ENCODE measurements at places on chromosomes 4 and X.

DNA sequence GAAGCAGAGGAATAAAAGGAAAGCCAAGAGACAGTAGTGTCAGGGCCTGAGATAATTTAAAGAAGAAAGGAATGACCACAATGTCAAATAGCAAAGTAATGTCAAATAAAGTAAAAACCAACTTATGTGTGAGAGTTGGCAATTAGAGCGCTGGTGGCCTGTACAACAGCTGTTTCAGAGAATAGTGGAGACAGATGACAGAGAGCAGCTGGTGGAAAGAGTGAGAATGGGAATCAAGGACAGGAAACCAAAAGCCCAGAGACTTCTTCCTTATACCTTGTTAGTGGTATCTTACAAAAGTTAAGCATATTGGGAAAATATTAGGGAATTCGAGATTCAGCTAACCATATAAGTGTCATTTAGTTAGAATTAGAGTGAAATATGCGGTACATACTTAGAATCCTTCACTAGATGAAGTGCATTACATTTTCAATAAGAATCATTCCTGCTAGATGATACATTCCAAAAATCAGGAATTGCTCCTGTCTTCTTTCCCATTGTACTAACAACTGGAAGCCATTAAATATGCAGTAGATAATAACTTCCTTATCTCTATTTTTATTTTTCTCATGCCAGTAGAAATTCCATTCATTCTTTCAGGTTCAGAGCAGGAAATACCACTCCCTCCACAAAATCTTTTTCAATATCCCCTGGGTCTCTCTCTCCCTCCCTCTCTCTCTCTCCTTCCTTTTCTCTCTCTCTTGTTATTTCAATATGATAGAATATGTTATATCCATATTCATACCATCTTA lies 525.4 kb downstream of the CENPC start:
- DNase-seq = no peak

DNA sequence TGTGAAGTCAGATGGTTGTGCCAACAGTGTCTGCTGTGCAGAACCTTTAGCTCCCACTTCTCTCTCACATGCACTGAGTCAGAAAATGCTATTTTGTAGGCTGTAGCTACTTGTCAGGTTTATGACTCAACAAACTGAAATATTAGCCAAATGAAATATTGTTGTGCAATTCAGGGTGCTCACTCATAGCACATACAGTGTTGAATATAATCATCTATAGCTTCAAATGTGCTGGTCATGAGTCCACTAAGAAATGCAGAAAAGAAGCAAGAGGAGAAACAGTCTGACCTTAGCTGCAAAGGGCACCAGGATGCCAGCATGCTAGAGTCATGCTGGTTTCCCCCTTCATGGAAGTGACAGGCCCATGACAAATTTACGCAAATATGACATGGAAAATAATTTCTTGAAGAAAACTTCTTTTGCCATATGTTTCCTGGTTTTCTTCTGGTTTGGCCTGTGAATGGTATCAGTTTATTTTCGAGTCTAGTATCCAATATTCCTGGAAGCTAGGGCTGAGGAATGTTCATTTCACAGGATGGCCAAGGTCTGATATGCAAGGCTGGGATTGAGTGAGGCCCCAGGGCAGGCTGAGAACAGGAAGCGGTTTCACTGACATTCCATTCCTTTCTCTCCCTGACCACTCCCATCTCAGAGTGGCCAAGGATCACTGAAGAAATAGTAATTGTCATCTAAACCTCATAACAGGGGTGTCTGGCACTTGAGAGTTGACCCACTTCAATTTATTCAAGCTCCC lies 10.3 kb upstream of the CXCL2 start:
- DNase-seq = no peak

DNA sequence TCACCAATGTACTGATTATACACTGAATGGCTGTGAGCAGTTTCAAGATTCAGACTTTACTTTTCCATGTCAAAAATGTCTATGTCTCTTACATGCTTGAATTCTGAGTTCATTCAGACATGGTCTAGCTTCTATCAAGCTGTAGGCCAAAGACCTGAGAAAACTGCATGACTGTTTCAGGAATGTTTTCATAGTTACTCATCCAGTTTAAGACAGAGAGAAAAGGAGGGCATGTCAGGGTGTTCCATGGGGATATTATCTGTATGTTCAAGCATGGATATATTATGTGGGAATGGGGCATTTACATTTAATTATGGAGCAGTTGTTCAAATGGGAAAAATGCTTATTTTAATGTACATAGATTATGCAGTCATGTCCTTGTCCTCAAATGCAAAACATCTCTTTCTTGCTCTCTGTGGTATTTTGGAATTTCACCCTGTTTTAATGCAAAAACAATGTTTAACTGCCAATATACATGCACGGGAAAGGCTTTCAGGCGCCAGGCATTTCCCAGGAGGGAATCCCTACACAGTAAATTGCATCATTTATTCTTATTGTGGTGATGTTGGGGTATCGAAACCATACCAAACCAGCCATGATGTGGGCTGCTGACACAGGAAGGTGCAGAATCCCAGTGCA lies 429.1 kb upstream of the INTU start:
- DNase-seq = no peak

GRCh38 chrX:105017641-105018040 lies 202.9 kb downstream of the TEX13A start:
- no peak for DNase-seq

- no peak for DNase-seq
Measured at GRCh38 chrX:319579-320125, 1.1 kb upstream of the GTPBP6 start.

DNA sequence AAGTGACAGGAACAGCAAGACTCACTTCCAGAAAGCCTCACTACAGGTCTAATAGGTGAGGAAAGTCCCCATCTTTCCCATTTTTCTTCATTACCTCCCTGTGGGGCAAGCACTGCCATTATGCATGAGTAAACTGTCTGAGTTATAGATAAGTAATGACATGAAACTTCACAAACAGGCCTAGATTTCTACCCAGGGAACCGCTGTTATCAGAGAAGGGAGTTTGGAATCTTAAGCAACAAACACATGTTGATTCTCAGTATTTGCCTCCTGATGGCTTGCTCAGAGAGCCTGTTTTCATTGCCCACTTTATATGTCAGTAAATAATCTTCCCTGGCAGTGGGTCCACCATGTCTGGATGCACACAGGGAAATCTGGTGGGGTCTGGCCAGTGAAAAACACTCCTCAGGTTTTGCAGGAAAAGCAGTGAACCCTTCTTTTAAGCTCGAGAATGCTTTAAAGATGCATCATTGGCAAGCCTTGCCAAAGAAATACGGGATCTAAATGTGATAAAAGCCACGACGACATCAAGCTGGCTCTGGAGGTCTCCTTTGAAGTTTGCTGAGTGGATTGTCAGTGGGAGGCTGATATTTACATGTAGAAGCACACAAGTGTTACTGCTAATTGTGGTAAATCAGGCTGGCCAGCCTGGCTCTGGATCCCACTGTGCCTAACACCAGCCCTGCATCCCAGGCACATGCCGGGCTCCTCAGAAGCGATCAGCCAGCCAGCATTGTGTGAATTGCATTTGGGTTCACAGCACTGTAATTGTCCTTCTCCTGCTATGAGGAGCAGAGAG lies 25.2 kb downstream of the PDGFRA start:
- DNase-seq = no peak

- DNase-seq = no peak
Measured at GRCh38 chrX:85808217-85808616, 239.1 kb downstream of the CHM start.

DNA sequence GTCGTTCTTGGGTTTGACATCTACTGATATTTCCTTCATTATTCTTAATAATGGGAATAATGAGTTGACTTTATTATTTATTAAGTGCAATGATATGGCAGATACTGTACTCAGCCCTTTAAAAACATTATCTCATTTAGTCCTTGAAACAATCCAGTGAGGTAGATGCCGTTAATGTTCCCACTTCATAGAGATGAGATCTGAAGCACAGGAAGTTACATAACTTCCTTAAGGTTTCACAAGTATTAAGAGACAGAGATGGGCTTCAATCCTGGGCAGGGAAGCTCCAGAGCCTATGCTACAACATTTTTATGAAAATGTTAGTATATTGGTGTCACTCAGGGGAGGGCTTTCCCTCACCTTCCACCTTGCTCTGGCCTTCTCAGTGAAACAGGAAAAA lies 9.7 kb upstream of the KLHL13 start:
- no peak for DNase-seq

GRCh38 chrX:102697494-102697893 lies 14.8 kb upstream of the GPRASP2 start:
- DNase-seq = no peak

DNA sequence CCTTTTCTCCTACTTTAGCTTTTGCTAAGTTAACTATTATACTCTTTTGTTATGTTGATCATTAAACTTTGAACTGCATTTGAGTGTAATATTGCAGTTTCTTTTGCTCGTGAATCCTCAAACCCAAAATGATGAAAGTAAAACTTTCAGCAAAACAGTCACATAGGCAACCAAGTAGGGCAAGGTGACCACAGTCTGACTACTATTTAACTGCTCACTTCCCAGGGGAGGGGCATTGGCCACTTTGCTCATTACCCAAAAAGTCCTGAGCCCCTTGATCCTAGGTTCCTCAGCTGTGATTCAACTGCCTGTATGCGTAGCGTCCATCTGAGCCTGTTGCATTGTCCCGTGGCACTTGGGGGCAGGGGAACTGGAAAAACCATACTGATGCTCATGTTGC lies 17.0 kb downstream of the RBMX2 start:
- no peak for DNase-seq

DNA sequence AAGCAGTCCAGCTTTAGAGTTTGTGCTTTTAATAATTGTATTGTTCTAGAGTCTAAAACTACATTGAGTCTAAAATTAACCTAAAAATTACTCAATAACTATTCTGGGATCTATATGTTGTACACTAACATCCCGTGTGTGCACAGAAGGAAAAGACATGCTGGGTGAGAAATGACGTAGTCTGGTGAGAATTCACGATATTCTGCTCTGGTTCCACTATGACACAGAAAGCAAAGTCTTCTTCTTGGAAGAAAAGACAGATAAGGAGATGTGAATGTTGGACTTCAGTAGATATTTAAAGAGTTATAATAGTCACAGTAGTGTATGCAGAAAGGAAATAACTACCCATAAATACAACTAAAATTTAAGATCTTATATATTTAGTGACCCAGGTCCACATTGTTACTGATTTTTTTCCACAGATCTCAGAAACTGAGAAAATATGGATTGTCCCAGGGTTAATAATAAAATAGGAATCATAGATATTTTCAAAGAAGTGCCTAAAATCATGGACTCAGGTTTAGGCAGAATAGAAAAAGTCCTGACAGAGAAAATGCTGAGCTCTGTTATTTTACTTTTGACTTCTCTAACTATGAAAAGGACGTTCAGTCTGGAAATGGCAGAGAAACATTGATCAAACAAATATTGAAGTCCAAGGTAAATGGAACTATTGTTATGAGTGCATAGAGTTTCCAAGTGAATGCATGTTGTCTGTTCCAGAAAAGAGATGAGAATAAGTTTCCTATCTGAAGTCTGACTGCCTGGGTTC lies 170.7 kb downstream of the ANKRD50 start:
- DNase-seq = no peak

DNA sequence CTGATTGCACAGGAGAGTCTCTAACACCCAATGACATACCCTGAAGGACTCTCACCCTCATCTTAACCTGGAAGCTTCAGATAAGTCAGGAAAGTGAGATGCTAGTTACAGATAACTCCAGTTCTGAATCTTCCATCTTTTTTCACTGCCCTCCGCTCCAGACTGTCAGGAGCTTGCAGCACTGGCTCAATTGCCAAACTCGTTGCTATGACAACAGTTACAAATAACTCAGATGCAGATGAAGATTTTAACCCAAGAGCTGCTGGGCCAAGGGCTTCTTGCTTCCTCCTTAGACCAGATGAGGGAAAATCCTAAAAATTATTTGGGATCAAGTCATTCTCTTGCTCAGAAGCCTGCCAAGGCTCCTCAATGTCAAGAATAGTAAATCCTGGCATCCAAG lies 109.1 kb upstream of the HUWE1 start:
- DNase-seq = no peak

DNA sequence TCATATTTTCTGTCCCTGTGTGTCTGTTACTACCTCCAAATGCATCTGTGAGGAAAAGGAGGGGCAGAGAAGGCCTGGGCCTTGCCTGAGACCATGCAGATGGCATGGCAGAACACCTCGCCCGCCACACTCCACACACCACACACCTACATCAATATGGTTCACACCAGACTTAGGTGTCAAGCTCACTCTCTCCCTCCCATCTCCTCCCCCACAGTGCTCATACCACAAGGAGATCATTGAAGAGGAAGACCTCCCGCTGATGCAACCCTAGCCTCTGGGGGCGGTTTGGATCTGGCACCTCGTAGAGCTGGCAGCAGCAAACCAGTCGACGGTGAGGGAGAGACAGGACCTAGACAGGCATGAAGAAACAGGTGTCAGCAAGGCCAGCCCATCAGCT lies 16.6 kb upstream of the KDM5C start:
- DNase-seq = no peak

- DNase-seq = no peak
Measured at GRCh38 chr4:42715807-42716482, 59.0 kb upstream of the ATP8A1 start.

DNA sequence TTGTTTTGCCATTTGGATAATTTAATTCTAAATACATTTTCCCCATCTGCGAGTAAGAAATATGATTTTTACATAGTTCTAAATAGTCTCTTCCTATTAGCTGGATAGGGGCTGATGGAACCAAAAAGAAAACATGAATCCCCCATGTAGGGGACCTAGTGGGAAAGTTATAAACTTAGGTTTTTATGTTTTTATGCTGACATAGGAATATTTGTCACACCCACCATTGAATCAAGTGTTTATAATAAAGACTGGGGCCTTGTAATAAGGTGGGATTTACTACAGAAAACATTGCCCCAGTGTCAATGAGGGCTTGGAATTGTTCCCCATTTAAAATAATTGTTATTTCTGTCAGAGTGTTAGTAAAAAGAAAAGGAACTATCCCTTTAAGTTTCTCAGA lies 2506.6 kb downstream of the PCDH7 start:
- DNase-seq = no peak

- DNase-seq = peak; percentile 22
Measured at GRCh38 chrX:5829469-5829868, 399.2 kb downstream of the NLGN4X start.

DNA sequence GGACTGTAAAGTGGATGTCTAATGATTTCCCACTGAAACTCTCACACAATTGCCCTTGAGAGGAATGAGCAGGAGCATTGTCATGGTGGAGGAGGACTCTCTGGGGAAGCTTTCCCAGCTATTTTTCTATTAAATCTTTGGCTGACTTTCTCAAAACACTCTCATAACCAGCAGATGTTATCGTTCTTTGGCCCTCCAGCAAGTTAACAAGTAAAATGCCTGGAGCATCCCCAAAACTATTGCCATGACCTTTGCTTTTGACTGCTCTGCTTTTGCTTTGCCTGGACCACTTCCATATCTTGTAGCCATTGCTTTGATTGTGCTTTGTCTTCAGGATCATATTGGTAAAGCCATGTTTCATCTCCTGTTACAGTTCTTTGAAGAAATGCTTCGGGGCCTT lies 120.2 kb upstream of the PDE5A start:
- no peak for DNase-seq

DNA sequence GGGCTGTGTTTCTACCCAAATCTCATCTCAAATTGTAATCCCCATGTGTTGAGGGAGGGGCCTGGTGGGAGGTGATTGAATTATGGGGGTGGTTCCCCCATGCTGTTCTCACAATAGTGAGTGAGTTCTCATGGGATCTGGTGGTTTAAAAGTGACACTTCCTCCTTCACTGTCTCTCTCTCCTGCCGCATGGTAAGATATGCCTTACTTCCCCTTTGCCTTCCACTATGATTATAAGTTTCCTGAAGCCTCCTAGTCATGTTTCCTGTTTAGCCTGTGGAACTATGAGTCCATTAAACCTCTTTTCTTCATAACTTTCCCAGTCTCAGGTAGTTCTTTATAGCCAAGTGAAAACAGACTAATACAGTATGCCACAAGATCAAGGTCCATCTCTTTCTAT lies 70.0 kb upstream of the MSX1 start:
- DNase-seq = no peak

Data from NCI-H1092 treated with DMSO at 0.1 percent for 48 hours (cell line).